GOT3 (cell line): ENCODE measurements at places on chromosomes 6 and 20.

GRCh38 chr6:151324488-151324825 lies 66.9 kb downstream of the ZBTB2 start:
- no peak for DNase-seq

GRCh38 chr6:107173779-107174178 lies 58.5 kb upstream of the BEND3 start:
- no peak for DNase-seq

- no peak for DNase-seq
Observed at GRCh38 chr6:125230674-125231073, 71.1 kb downstream of the HDDC2 start.

GRCh38 chr20:63513207-63513606 lies 7.4 kb upstream of the PPDPF start:
- no peak for DNase-seq

DNA sequence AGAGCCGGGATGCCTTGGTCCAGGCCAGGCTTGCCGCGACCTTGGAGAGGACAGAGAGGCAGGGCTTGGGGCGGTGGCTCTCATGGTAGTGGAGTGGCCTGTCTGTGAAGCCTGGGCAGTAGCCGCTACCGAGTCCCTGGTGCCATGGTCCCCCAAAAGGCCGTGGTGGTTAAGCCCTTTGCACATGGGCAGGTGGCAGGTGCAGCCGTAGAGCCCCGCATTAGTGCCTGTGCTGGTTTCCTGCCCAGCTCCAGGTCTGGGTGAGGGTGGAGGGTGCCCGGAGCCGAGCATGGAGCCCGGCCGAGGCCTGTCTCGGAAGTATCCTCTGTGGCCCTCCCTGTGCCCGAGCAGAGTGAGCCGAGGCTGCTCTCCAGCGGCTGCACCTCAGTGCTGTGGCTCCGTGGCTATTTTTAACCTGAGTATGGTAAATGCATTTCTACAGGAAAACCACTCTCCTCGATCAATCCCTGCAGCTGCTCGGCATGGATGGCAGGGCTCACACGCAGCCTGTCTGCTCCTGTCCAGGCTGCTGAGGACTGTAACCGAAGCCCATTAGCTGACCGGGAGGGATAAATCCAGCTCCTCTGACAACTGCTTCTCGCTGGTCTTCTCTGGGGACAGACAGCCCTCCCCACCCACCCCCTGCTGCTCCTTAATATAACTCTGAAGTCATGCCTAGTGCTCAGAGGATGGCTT lies 36.3 kb upstream of the GATA5 start:
- no peak for DNase-seq

DNA sequence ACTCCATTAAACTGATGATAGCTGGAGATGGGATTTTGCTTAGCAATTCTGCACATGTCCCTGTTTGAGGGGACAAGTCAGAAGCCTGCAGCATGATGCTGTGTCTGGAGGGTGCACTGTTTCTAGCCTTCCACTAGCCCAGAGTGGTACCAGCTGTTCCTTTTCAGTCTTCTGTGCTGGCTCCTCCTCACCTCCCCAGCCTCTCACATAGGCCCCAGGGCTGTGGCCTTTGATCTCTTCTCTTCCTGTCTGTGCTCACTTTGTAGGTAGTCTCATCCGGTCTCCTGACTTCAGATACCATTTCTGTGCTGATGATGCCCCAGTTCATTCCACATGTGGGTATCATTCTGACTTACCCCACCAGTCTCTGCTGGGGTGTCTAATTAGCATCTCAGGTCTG lies 126.3 kb downstream of the HIVEP1 start:
- no peak for DNase-seq

DNA sequence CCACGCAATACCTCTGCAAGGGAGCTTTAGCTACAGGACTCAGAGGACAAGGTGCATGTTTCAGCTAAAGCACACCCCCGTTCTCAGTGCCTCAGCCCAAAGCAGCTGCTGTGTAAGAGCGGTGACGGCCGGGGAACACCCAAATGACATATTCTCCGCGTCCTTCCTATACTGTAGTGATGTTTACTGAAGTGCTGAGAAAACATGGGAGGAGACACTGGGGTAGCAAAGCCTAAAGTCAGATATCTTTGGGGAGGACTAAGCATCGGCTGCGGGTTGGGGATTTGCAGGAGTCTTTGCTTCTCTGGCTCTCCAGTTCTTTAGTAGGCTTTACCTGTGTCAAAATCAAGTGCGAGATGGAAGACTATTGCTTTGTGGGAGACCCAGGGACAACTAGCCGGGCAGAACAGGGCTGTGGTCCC lies 1.7 kb downstream of the SLC22A23 start:
- DNase-seq, result no peak

DNA sequence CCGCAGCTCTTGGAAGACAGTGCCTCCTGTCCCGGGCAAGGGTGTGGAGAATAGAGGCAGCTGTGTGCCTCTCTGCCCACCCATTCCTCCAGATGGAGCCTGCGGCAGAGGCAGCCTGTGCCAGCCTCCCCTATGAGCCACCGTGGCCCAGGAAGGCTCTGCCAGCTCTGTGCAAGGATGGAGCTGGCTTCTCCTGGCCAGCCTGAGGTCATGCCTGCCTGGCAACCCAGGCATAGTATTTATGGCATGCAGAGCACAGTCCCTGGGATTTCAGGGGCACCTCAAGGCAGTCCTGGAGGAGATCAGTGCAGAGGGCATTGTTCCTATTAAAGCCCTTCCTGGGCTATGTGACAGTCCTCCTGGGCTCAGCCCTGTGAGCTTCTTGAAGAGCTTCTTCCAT lies 1.5 kb downstream of the EPB41L1 start:
- no peak for DNase-seq
